Keratinocyte (primary cell): ENCODE measurements at places on chromosomes 5 and 9. TPM values are rescaled to one million over a fixed set of nuclear protein-coding genes. Genes with fewer than 3 reads are reported as not detected.

CNTFR gene
- polyA plus RNA-seq: 0.42 to 1.5 TPM (median 0.66 TPM) in 3 replicates

DNA sequence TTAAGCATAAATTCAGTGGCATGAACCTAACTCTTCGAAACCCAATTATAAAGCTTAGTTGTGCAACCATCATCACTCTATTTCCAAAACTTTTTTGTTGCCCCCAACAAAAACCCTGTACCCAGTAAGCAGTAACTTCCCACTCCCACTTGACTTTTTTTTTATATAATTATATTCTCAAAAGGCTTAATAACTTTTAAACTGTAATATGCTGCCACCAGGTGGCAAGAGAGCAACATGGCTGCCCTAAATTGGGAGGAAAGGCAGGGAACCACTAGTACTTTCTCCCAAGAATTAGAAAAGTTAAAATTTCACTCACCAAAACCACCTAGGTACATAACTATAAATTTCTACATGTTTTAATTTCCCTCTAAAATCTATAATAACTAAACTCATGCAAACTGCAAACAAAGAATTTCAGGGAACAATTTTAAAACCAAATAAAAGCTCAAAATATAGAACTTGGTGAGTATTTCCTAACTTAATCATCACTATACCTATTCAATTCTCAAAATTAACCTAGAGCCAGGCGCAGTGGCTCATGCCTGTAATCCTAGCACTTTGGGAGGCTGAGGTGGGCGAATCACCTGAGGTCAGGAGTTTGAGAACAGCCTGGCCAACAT is 50.2 kb upstream of the RNF38 start:
- DNase-seq: no peak

- no peak for DNase-seq
Observed at GRCh38 chr9:212297-212696, 2.4 kb upstream of the DOCK8 start.

GRCh38 chr5:160171666-160172065 is 52.4 kb upstream of the PWWP2A start:
- DNase-seq: no peak

DNA sequence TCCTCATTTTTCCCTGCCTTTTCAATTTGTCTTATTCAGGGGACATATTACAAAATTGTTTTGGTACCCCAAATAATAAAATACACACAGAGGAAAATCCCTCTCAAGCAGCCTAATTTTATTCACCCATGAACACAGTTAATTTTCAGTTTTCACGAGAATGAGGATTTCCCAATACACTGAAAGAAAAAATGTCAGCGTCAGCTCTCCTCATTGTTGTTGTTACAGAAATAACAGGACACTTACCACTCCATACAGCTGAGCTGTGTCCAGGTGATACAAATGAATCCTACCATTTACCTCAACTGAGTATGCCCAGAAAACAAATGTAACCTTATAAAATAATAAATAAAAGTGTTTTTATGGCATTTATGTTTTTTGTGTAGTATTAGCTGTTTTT is 144.6 kb upstream of the PCA3 start:
- no peak for DNase-seq

DNA sequence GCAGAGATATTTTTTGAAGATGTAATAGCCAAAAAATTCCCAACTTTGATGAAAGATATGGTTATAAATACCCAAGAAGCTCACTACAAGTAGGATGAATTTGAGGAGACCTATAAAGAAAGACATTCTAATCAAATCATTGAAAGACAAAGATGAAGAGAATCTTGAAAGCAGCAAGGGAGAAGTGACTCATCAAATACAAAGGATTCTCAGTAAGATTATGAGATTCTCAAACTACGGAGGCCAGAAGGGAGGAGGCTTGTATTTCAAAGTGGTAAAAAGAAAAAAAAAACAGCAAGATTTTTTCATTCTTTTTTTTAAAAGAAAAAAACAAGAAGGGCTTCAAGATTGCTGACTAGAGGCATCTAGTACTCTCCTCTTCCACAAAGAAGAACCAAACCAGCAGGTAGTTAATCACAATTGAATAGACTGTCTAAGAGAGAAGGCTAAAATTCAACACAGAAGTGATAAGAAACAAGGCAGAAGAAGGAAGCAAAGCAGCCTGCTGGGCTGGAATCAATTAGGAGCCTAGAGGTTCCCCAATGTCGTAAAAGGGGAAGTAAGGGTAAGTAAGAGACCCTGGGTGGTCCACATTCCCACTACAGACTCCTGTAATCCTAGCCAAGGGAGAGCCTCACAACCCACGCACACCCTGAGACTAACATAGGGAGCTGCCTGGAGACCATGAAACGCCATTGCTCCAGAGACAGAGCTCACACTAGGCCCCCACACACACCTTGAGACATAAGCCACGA is 59.1 kb upstream of the NIPAL4 start:
- no peak for DNase-seq
